ENCODE measurements at places on chromosomes 1 and 21.

DNA sequence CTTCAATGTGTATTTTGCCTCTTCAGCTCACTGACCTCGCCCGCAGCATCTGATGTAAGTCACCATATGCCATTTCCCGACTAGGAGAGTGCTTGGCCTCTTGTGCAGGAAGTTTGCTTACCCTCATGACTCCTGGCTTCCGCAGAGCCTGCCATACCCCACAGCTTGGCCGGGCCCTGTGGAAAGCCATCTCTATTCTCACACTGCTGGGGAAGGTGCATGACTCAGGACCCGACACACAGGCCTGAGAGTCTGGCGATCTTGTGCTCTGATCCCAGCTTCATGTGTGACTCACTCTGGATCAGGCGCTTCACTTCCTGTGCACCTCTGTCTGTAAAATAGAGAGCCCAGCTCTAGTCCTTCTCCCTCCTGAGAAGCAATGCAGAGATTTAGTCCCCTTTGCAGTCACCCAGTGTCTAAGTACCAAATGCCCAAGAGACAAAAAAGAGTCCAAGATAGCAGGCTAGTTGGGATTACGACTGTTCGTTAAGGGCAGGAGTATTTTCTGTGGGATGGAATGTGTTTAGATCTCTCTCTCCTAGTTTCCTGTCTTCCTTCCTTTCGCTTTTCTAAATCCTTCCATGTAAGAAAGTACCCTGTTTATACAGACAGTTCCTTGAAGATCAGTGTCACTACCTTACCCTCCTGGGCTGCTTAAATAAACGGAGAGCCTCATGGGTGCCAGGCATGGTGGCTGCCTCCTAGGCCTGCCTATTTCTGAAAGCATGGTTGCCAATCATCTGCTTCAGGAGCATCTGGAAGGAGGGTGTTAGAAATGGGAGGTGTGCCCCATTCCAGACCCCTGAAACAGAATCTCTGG lies 62.8 kb upstream of the KIF26B start:
- no peak for DNase-seq

DNA sequence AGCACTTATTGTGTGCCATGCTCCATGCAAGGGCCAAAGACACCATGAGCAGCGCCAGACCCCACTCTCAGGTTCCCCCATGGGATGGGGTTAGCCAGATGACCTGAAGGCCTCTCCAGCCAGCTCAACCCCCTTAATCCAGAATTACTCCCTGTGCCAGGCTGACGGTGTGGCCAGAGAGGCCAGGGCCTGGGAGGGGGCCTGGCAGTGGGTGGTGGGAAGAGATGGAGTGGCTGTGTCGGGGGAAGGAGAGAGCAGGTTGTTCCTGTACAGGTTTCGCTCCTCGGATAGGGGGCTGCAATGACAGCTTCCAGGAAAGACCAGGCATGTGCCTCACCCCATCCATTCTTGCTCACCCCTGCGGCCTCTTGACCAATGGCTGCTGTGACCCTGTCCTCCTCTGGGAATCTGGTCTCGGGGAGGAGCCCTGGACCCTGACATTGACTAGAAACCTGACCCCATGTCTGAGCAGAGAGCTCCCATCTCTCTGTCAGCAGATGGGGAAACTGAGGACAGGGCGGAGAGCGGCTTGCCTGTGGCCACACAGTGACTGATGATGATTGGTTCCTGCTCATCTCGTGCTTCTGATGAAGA lies 345.3 kb downstream of the MATN1 start:
- DNase-seq, result no peak

GRCh38 chr1:54885807-54886723 lies 930 bp downstream of the DHCR24 start:
- no peak for DNase-seq

GRCh38 chr1:244062156-244062725 lies 11.2 kb downstream of the ZBTB18 start:
- no peak for DNase-seq

DNA sequence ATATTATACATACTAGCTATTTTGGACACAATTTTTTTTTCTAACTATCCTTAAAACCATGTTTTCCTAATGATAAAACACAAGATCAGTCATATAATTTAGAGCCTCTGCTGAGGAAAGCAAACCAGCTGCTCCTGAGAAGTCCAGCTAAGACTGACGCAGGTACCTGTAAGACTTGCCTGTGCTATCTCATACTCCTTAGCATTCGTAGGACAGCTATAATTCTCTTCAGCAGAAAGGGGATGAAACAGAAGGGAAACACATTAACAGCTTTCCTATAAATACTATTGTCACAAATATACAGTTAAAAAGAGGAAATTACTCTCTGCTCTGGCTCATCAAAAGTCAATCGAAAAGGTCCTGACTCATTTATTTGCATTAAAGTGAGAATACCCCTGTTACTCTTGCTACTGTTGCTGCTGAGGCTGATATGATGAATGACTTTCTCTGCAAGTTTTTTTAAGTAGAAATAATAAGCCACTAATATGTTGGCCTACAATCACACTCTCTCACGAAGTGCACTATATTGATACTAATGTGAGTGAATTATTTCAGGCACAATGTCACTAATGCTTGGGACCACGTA lies 757.1 kb downstream of the KCNT2 start:
- DNase-seq, result no peak

DNA sequence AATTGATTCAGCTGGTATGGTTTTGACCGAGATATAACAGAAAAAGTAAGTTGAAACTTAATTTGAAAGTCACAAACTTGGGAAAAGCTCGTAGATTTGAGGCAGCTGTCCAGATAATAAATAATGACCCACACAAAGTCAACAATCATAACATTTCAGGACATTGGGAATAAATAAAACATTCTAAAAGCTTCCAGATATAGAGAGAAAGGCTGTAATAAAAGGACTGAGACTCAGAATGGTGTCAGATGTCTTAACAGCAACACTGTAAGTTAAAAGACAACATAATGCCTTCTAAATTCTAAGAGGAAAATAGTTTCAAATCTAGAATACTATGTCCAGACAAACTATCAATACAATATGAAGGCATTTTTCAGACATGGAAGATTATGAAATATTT lies 163.3 kb downstream of the CDC42BPA start:
- no peak for DNase-seq

- no peak for DNase-seq
Measured at GRCh38 chr1:31476891-31477846, 64.2 kb downstream of the SERINC2 start.

DNA sequence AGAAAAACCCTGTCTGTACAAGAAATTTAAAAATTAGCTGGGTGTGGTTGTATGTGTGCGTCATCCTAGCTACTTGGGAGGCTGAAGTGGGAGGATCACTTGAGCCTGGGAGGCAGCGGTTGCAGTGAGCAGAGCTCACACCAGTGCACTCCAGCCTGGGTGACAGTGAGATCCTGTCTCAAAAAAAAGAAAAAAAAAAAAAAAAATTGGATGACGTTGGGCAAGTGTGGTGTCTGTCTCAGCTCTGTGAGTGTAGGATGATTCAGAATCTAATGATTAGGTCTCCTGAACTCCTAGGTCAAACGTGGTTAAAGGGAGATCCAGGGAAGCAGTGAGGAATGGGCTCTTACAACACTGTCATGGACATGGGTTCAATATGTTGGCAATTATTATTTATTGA lies 435.9 kb downstream of the KIF26B start:
- DNase-seq, result no peak

- DNase-seq, result no peak
Measured at GRCh38 chr1:201633811-201634210, 94.9 kb downstream of the NAV1 start.

DNA sequence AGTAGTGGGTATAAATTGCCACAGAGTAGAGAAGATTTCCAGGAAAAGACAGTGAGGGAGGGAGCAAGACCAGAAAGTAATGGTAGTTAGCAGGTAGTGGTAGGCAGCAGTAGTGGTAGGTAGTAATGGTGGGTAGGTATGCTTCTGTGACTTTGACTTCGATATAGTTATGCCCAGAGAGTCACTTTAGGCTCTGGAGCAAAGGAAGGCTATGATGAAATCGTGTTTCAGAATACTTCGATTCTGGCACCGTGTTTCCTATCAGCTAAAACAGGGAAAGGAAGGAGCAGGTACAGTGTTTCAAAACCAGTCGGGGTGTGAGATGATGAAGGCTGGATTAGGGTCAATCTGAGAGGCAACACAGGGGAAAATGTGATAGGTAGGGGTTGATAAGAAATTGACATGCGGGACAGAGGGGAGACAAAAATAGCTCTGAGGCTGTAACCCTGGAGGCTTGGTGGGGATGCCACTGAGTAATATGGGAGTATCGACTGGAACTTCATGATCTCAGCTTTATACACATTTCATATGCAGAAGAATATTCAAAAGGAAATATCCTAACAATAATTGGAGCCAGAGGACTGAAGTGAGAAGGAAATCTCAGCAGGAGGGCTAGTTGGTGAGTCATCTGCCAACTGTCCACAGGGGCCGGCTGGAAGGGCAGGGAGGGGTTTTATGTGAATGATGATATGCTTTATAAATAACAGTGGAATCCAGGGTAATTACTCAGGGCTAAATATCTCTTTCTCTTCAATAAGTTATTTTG lies 25.2 kb upstream of the TRIM45 start:
- no peak for DNase-seq

- no peak for DNase-seq
Measured at GRCh38 chr1:207872621-207873020, 38.3 kb downstream of the CD34 start.

DNA sequence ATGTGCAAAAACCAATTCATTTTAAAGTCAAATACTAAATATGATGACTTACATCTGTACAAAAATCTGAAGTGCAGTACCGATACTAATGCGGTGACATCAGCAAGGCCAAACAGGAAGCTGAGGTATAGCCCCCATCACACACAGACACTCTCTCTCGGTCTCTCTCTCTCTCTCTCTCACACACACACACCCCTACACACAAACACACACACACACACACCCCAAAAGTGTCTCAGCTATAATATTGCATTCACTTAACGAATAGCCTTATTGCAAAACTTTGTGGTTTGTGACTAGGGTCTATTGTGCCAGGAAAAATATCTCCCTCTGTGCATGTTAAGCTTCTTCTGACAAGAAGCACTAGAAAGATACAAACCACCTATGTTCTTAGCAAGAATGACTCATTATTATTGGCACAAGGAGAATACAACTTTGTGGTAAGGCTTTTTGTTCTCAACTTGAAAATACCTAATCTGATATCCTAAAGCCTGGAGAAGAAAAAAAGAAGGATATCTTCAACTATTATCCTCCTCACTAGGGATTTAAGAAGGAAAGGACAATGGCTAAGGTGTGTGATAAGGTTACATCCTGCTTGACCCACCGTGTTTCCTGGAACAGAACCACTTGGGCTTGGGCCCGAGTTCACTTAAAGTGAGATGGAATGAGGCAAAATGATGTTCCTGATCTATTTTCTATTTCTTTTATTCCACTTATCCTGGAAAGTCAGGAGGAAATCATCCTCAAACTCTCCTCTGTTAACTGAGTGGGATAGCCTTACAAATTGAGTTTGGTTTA lies 107.1 kb downstream of the NIBAN1 start:
- peak; percentile 25 for DNase-seq

- no peak for DNase-seq
Measured at GRCh38 chr1:234598974-234599616, 10.9 kb downstream of the IRF2BP2 start.

DNA sequence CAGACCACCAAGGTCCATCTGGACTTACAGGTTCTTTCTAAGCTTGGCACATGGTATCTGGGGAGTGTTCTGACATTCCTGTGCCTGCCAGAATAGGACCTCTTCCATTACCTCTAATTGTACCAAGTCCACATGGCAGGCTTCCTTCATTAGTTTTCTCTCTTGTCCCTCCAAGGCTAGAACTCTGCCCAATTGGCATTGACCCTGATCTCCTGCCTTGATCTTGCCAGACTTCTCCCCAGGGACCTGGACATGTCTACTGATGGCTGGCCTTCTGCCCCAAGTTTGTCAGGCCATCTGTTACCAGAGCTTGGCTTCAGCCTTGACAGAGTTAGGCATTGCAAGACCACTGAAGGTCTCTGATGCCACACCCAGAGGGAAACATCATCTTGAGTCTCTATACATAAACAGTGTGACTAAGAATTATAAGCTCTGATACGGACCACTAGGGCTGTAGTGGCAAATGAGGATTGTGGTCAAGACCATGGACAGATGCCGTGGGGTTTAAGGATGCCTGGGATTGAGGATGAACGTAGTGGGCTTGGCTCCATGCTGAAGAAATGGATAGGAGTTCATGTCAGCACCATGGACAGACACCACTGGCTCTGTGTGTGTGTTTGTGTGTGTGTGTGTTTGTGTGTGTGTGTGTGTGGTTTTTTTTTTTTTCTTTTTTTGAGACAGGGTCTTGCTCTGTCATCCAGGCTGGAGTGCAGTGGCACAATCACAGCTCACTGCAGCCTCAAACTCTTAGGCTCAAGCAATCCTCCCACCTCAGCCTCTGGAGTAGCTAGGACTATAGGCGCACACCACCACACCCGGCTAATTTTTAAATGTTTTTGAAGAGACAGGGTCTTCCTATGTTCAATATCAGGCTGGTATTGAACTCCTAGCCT lies 19.5 kb upstream of the PSMB2 start:
- DNase-seq, result no peak

DNA sequence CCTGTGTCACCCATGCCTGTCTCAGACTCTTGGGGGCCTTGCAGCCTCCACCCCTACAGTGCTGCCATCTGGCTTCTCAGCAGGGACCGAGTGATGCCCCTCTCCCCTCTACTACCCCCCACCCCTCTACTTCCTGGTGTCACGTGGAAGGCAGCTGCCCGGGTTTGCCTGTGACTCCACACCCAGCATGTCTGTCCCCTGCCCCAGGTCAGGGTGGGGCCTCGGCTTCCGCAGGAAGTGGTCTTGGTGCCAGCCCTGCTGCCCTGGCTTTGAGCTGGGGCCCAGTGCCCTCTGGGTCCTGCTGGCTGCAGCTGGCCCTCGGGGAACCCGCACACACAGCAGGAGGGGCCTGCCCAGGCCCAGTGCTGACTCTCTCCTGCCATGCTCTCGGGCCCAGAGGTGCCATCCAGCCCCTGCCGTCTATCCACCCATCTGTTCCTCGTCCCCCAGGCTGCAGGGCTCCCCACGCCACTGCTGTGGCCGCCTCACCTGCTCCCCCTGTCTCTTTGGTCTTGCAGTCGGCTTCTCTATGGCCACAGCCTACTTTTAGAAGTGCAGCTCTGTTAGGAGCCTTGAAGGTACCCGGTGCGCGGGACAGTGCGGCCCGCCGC lies 24.0 kb downstream of the PLCH2 start:
- no peak for DNase-seq

GRCh38 chr1:110870721-110871388 lies 2.1 kb upstream of the CD53 start:
- no peak for DNase-seq

- no peak for DNase-seq
Measured at GRCh38 chr21:41580758-41581554, 73.0 kb upstream of the TMPRSS2 start.

DNA sequence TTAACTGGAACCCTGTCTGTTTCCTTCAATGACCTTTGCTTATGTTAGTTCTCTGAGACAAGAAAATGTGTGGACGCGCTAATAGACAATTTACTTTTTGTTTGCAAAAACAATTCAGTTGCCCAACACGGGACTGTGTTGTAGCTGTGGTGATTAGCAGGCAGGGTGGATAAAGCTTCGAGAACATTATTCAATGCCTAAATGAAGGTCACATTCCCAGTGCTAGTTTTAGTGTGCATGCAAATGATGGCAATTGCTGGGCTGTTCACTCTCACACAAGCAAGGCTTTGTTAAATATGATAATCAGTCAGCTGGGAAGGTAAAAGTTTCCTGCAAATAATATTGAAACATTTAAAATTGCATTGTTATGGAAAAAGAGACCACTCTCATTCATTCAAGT lies 188.4 kb downstream of the BACH1 start:
- no peak for DNase-seq

- no peak for DNase-seq
Measured at GRCh38 chr1:38344716-38345115, 298.1 kb upstream of the POU3F1 start.

GRCh38 chr1:143691400-143691891 lies 280.3 kb downstream of the FAM72C start:
- no peak for DNase-seq

All from stimulated activated CD8-positive, alpha-beta memory T cell treated with anti-CD3 and anti-CD28 coated beads, Interleukin-4, amount 100 ng/mL, for 4 hours (primary cell).